ENCODE measurements at places on chromosomes 5 and 9. TPM values are rescaled to one million over a fixed set of nuclear protein-coding genes. Genes with fewer than 3 reads are reported as not detected.
A peak's percentile ranks its signal among the peaks of the same experiment; 100 is the strongest.

DNA sequence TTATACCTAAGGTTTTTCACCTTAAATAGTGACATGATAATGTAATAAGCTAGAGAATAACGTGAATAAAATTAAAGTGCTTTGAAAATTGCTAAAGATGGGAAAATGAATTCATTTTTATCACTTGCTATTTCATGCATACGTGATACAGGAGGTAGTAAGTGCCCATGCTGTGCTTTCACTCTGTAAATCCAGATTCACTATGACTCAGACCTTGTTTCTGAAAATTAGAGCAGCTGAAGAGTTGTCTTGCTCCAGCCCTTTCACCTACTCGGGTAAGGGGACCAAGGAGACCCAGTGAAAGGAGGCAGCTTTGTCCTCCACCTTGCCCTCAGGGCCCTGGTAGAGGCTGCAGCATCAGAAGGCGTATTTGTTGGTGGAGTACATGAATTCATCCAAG lies 87.9 kb downstream of the ANKH start:
- DNase-seq, result no peak
- peaks cover 5% of the 10 kb centered on the region for H3K4me1 ChIP-seq
- H3K36me3 ChIP-seq, result no peaks in the 10 kb centered on the region

- H3K4me1 ChIP-seq, result peaks cover 4% of the 10 kb centered on the region
- H3K4me3 ChIP-seq, result no peak overlapping the region
- H3K36me3 ChIP-seq, result no peaks in the 10 kb centered on the region
- H3K27ac ChIP-seq, result peak overlapping the region; percentile 82
Measured at GRCh38 chr9:18478501-18479361, 4.8 kb downstream of the ADAMTSL1 start.

Gene BNC2
- polyA plus RNA-seq, result 0.88 TPM

Gene NFIL3
- 15.1 TPM for polyA plus RNA-seq

DNA sequence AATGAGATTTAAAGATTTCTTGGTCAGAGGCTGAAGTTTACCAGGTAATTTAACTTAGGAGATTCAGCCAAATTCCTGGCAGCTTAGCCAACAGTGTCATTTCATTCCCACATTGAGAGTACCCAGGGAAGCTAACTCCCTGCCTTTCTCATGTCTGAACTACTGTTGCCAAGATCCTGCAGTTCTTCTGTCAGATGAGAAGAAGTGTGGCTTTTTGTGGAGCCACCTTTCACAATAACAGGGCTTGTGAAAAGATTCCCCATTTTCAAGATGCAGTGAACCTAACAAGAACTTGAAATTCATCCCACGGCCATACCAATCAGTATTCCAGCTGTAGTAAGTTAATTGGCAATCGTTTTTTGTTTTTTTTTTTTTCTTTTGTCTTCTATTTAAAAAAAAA lies 176.4 kb downstream of the XRCC4 start:
- DNase-seq, result no peak
- no peak overlapping the region for H3K4me3 ChIP-seq
- no peaks in the 10 kb centered on the region for H3K27me3 ChIP-seq
- no peaks in the 10 kb centered on the region for H3K36me3 ChIP-seq
- H3K27ac ChIP-seq, result no peak overlapping the region

DNA sequence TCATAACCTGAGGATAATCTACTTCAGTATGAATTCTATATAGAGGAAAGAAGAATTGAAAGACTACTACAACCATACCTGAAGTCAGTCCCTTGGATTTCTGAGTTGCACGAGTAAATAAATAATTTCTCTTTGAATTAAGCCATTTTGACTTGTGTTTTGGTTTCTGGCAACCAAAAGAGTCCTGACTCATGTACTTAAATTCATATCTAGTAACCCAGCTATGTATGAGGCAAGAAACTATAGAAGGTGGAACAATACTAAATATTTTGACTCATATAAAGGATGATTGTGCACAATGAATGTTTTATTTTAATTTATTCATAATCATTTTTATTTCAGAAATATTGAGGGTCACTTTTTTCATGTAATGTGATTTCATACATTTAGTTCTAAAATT lies 276.8 kb downstream of the MEF2C start:
- no peak overlapping the region for H3K27ac ChIP-seq
- H3K36me3 ChIP-seq, result no peaks in the 10 kb centered on the region
- no peak overlapping the region for H3K4me3 ChIP-seq
- no peak for DNase-seq

GRCh38 chr9:87428659-87429058 lies 69.0 kb upstream of the DAPK1 start:
- no peaks in the 10 kb centered on the region for H3K36me3 ChIP-seq
- H3K27me3 ChIP-seq, result no peaks in the 10 kb centered on the region
- no peak overlapping the region for H3K4me3 ChIP-seq
- H3K27ac ChIP-seq, result no peak overlapping the region

Gene FOXD4L3
- polyA plus RNA-seq, result not detected

Gene HSPB3
- polyA plus RNA-seq, result 1.5 TPM

Gene NEURL1B
- polyA plus RNA-seq, result 1.9 TPM
